ENCODE measurements at places on chromosomes 3 and 15.

- peak; percentile 77 for DNase-seq
Measured at GRCh38 chr3:16885593-16886302, 993 bp downstream of the PLCL2 start.

DNA sequence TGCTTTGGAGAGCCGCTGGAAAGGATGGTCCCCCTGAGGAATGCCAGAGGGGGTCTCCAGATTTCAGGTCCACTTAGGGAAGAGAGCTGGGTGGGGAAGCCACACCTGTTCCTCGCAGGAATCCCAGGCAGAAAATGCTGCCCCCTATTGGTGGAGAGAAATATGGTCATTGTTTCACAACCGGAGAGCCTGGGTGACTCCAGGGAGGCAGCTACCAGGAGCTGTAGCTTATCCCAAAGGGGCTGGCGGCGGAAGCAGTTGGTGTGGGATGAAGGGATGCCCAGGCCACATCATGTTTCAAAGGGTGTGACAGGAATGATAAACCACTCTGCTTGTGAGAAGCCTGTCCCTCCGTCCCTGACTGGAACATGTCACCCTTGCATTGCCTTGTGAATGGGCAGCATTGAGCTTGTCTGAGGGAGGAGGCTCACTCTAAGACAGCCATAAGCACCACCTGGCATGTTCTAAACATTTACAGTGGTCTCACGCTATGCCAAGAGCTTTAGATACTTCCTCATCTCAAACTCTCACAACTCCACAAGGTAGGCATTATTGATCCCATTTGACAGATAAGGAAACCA is 34.5 kb downstream of the POMGNT2 start:
- peak; percentile 25 for DNase-seq

DNA sequence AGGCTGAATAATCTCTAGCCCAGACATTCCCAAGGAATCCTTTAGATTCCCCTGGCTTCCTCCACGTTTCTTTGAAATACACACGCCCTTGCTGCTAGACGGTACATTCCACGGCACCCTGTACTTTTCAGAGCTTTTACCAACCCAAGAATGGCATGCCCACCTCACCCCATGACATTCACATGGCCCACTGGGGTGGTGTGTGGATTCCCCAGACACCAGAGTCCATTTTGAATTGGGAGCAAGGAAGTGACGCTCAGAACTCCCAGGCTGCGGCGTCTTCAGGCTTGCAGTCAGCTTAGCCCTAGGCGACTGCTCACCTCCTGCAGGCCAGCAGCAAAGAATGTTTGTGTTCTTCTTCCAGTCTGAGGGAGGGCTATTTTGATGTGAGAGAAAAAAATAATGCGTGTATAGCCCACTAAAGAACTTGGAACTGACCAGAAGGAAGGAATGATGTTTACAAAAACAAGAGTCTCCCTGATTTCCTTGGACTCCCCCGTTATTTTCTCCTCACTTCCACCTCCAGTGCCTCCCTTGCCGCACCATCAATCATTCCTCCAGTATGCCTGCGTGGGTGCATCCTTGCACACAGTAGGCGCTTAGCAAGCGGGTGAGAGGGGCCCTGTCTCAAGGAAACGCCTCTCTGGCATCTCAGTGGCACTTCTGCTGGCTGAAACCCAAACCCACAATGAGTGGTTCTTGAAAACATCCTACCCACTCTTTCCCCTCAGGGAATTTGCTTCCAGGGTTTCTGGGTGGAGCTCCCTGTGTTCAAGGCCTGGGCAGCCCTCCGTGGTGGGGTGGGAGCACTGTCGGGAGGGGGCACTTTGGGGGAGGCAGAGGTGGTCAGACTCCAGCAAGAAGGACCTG is 59.9 kb downstream of the SMAD6 start:
- no peak for DNase-seq

DNA sequence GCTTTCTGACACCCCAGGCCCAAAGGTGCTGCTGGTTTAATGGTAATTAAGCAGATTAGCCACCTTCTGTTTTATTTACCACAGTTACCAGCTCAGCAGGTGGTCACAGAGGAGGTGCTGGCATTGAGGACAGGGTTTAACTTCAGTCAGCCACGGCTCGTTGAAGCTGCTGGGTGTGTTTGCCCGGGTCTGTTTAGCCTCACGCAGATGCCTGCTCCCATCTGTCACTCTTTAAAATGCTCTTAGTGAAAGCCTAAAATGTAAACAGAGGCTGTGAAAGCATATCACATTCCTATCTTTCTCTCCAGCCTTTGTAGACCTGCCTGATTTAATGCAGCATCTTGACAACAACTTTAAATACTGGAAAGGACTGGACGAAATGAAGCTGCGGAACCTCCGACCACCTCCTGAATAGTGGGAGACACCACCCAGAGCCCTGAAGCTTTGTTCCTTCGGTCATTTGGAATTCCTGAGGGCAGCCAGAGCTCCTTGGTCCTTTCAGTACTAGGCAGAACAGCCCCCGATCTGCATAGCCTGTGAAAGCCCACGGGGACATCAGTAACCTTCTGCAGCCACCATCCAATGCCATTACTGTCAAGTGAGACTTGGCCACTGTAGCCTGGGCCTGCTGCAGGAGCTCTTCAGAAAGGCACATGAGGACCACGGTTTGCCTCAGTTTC is 156.0 kb downstream of the PDE8A start:
- DNase-seq: no peak

- DNase-seq: no peak
Measured at GRCh38 chr3:152209060-152209459, 59.7 kb upstream of the MBNL1 start.

DNA sequence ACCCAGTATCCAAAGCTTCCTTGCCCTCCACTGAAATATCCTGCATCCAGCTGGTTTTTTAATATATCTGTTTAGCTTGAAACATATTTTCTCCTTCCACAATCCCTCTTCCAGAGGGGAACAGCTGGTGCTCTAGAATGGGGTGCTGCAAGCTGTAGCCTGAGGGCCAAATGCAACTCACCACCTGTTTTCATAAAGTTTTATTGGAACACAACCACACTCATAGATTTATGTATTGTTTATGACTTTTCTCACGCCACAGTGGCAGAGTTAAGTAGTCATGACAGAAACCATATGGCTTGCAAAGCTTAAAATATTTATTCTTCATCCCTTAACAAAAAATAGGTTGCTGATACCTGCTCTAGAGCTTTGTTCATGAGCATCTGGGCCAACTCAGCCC is 298.7 kb downstream of the CLSTN2 start:
- DNase-seq: no peak

GRCh38 chr3:67335813-67336212 is 318.6 kb downstream of the SUCLG2 start:
- DNase-seq: no peak

- no peak for DNase-seq
Measured at GRCh38 chr3:139127101-139127500, 82.4 kb upstream of the PRR23C start.

GRCh38 chr3:121482660-121483059 is 63.1 kb downstream of the POLQ start:
- DNase-seq: no peak

GRCh38 chr3:185766329-185767001 is 58.4 kb downstream of the IGF2BP2 start:
- DNase-seq: no peak

GRCh38 chr3:73626106-73626505 is 1.4 kb upstream of the PDZRN3 start:
- no peak for DNase-seq

DNA sequence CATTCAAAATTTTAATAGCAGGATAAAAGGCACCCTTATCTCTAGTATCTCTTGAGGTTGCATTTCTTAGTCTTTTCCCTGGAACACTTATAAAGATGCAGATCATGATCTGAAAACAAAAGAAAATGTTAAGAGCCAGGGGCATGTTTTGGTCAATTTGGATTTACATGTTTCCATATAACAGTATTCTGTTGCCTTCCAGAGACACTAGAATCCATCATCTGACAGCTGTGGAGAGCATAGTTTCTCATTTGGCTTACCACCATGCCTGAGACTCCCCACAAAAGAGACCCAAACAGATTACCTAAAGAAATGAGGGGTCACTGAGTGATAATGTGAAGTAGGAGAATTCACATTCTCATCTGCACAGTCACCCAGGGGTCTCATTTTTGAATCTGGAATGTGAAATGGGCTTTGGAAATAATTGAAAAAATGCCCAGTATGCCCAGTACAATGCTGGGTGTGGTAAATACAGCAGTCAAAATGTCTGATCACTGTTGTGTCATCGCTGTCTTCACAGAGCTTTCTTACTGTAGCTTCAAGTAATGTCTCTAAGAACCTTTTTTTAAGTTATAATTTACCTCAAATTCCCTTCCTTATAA is 79.9 kb upstream of the ZBTB20 start:
- no peak for DNase-seq

DNA sequence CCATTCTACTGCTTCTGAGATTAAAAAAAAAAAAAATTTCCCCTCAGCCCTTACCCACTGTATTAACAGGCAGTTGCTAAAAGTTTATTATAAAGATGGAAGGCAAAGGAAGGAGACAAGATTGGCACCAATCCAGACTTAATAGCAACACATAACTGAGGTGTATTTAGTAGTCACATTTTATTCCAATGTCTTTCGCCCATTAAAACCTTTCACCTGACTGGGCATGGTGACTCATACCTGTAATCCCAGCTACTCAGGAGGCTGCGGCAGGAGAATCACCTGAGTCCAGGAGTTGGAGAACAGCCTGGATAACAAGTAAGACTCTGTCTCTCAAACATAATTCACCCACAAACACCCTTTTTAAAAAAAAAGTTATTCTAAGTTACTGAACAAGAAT is 4.4 kb downstream of the ACAP2 start:
- no peak for DNase-seq

- no peak for DNase-seq
Measured at GRCh38 chr3:27585429-27585828, 101.2 kb upstream of the SLC4A7 start.

GRCh38 chr3:125389282-125389681 is 14.2 kb upstream of the ZNF148 start:
- DNase-seq: no peak

DNA sequence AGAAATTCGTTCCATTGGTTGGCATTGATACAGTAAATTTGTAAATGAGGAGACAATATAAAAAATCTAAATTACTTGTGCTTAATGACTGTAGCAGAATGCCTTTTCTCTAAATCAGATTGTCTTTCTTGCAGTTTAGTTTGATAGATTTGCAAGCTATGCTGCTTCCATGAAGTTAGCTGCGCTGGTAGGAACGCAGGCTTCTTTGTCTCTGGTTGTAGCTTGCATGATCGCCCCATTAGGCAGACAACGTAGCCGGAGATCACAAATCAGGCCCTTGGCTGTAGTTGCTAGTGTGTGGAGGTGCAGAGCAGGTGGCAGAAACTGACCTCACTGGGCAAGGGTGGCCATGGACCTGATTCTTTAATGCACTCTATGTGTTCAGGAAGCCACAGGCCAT is 6.1 kb downstream of the ZIC1 start:
- peak; percentile 12 for DNase-seq

DNA sequence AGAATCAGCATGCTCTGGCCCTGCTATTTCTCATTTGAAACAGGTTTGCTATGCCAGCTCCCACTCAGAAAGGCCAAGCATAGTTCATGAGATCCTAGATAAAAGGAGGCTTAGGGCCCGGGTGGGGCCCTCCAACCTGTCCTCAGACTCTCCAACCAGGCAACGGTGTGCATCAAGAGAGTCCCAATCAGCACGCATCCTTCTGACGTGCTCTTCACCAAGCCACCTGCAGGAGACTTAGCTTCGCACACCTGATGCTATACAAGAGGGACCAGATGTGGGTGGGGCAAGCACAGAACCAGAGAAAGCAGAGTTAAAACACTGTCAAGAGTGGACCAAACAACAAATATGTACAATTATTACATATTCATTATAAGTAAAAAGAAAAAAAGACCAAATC is 17.3 kb downstream of the STIMATE start:
- no peak for DNase-seq

DNA sequence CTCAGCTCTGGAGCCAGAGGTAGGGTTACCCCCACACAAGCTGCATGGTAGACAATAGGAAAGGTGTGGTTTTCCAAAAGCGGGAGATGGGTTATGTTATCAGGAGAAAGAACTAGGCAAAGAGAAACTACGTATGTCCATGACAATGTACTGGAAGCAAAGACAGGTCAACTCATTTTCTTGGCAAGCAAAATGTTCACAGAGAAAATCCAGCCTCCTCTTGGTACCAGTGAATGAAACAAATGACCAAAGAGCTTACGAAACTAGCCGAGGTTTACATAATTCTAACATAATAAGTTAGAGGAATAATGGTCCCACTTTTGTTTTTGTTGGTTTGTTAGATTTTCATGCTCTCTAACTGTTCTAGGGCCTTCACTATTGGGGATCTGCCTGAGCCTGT is 338.1 kb upstream of the TGFBR2 start:
- no peak for DNase-seq

GRCh38 chr15:55402707-55403106 is 5.5 kb downstream of the CCPG1 start:
- DNase-seq: no peak

GRCh38 chr15:100734586-100734985 is 132.2 kb downstream of the ASB7 start:
- DNase-seq: no peak

- DNase-seq: no peak
Measured at GRCh38 chr3:150150633-150151032, 179.9 kb upstream of the PFN2 start.

GRCh38 chr15:52318729-52319500 is 23.3 kb upstream of the MYO5C start:
- DNase-seq: no peak
